ENCODE measurements at places on chromosomes 7 and 10.

DNA sequence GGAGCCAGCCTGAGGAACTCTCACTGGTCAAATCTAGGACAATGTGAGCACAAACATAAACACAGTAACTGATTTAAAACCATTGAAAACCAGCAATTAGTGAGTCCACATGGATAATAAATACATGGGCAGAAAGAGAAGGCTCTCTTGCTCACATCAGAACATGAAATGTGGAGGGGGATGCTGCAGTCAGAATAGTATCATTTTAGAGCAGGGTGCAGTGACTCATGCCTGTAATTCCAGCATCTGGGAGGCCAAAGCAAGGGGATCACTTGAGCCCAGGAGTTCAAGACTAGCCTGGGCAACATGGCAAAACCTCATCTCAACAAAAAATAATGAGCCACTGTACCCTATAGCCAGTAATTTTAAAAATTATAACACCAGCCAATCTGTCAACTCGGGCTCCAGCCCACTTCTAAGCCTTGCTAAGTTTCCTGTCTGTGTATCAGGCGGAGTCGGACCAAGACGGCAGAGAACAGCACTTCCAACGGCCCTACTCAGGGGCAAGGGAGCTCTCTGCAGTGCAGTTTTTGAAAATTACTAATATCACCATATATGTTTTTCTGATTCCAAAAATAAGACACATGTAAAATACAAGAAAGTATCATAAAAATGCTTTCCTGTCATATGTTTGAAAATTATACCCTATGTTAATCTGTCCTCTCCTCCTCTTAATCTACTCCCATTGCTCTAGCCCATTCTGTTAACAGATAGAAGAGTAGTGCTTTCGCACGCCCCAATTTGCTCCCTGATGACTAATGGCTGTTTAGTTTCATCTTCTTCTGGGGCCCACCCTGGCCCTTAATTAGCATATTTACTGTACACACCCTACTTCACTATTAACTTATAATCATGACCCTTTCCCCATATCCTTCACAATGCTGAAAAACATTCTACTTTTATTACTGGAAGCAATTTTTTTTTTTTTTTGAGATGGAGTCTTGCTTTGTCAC is 17.1 kb downstream of the URGCP start:
- peak; percentile 68 for DNase-seq

- DNase-seq, result no peak
Measured at GRCh38 chr10:113450046-113450804, 102.6 kb upstream of the HABP2 start.

DNA sequence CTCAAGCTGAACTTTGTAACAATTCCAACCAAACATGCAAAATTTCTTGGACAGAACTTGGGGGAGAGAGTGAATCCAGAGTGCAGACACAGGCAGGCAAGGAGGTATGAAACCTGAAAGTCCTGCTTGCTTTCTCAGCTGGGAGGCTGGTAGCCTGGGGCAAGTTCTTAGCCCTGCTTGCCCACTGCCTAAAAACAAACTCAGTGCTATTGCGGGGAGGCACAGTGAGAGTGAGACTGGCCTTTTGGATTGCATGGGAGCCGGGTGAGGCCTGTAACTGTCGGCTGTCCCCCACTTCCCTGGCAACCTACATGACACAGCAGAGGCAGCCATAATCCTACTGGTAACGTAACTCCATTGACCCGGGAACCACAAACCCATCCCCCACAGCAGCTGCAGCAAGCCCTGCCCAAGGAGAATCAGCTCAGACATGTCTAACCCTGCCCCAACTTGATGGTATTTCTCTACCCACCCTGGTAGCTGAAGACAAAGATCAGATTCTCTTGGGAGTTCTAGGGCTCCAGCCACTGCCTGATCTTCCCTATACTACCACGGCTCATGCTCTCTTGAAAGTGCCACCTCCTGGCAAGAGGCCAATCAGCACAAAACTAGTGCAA is 663.6 kb downstream of the GRM8 start:
- no peak for DNase-seq

DNA sequence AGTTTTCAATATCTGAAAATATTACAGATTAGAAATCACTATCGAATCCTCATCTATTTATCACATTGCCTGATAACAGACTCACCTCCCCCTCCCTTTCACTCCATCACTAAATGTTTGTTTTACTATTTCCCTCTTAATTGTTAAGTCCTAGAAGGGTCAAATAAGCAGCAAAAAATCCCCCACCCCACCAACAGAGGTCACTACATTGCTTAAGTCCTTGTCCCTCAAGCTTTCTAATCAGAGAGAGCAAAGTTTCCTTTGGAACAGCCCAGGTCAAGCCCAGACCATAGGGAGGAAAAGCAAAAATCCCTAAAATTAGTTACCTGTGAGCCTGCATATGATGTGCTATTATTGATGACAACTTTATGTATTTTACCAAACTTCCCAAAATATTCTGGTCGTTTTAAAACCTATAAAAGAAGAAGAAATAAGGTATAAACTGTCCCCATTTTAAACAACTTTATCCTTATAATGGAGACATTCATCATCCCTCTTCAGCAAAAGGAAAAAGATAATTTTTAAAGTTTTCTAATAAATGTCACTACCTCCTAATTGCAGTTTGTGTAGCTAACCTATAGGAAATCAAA is 95.0 kb downstream of the CNOT4 start:
- DNase-seq, result peak; percentile 61

GRCh38 chr10:117568334-117568733 is 25.8 kb downstream of the EMX2 start:
- DNase-seq, result no peak

- no peak for DNase-seq
Measured at GRCh38 chr10:86207226-86207625, 159.4 kb downstream of the GRID1 start.

DNA sequence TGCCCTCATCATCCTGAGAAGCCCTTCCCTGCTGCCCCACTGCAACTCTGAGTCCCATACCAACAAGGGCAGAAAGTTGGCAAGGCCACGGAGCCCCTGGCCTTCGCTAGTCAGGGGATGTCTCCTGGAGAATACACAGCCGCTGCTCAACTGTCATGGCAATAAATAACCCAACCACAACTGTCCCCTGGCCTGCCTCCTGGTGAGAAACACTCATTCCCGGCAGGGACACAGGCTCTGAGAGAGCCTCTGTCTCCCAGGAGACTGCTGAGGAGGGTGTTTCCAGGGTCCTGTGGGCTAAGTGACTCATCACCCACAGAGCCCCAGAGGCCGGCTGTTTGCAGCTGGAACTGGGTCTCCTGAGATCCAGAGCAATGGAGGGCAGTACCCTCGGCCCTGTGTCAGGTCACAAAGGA is 354.1 kb downstream of the TNS3 start:
- DNase-seq, result no peak

GRCh38 chr7:11709196-11709595 is 122.8 kb downstream of the THSD7A start:
- DNase-seq, result no peak

DNA sequence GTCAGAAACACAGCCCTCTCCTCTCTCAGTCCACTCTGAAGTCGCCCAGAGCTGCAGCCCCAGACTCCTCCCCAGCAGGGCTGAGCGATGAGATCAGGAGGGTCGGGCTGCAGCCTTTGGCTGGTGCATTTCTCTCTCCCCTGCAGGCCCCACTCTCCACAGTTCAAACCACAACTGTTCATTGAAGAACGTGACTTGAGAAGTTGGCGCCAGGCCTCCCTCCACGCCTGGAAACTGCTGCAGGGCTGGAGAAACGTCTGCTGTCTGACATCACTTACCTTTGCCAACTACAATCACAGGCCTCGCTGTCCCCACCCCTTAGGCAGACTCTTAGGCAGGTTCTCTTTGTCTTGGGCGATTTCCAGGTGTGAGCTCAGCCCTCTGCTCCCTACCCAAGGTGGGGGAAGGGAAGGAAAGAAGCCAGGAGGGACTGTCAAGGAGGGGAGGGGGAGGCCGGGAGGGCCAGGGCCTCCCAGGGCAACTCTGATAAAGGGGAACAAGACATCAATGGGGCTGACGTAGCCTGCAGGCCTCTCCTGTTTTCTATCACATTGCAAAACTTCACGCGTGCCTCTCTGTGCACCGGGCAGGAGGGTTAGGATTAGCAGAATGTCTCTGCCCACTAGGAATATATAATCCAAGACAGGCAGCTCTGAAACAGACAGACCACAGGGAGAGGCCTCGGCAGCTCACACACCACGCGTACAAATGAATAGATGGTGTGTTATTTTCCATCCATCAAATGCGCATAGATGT is 32.7 kb downstream of the CALML5 start:
- DNase-seq, result no peak

DNA sequence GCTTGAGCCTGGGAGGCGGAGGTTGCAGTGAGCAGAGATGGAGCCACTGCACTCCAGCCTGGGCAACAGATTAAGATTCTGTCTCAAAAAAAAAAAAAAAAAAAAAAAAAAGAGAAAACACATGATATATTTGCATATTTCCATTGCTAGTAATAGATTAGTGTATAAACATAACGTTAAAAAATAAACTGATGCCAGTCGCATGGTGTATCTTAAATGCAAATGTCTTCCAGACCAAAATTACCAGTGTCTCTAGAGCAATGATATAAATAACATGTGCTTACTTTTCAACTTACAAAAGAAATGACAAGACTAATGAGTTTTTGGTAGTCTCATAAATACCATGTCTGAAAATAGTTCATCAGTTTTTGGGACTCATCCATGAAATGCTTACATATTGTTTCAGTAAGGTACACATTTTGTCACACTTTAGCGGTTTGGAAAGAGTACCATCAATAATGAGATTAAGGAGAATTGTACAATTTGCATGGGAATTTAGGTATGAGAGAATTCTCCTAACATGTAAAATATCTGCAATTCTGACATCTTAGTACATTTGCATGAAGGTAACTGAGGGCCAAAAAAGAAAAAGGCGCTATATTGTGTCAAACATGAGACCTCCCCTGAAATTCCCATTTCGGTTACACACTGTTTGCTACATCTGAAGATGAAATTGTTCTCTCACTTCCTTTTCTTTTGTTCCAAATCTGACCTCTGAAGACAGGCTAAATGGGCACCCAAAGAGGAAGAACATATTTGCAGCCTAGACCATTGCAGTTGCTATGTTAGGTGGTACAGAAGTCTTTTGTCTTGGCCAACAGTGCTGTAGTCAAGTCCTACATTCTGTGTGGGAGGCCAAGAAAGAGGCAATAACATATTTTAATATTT is 51.5 kb upstream of the PIP4K2A start:
- DNase-seq, result no peak

DNA sequence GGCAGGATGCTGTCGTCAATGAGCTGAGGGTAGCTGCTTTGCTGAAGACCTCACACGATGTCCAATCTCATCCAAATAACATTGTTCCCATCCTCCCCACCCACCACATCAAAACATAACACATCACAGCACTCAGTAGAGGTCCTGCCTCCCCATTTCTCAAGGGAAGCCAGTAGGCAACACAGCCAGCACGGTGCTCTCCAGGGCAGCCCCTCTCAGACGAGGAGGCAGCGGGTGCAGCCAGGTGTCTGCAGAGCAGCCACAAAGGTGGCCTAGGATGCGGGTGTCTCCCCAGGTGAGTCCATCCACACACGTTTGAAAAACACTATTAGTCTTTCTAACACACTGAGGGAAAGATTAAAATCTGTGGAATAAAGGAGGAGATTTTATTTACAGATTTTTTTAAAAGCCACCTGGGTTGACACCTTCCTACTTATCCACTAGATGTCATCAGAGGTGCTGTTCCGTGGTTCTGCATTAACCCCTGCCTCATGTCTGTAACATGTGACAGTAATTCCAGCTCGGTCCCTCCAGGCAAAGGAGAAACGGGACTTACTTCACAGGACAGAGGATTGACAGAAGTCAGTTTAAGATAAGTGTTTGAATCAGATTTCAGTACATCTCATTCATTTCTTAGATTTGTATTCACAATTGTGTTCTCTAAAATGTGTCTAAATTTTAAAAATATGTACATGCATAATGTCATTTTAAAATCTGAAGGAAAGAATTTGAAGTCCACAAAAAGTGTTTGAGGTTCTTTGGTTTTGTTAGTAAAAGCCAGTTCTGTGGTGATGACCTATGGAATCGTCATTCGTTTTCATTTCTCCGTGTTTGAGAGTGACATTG is 68.0 kb downstream of the LANCL2 start:
- no peak for DNase-seq

- peak; percentile 85 for DNase-seq
Measured at GRCh38 chr10:88986549-88987242, 3.9 kb upstream of the FAS start.

DNA sequence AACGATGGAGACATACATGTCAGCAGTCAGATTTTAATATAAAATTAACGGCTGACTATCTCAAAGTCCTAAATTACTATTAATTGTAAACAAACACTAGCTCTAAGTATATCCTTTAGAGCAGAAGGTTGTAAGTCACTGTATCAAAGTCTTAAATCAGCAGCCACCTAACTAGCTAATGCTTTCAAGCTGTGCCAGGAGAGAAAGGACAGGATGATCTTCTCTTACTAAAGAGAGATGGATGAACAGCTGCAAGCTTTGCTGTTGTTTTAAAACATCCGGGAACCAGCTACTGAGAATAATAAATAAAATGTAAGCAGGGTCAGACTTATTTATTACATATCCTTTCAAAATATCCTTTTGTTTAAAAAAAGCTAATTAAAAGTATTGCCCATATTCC is 24.0 kb upstream of the ABLIM1 start:
- DNase-seq, result no peak

DNA sequence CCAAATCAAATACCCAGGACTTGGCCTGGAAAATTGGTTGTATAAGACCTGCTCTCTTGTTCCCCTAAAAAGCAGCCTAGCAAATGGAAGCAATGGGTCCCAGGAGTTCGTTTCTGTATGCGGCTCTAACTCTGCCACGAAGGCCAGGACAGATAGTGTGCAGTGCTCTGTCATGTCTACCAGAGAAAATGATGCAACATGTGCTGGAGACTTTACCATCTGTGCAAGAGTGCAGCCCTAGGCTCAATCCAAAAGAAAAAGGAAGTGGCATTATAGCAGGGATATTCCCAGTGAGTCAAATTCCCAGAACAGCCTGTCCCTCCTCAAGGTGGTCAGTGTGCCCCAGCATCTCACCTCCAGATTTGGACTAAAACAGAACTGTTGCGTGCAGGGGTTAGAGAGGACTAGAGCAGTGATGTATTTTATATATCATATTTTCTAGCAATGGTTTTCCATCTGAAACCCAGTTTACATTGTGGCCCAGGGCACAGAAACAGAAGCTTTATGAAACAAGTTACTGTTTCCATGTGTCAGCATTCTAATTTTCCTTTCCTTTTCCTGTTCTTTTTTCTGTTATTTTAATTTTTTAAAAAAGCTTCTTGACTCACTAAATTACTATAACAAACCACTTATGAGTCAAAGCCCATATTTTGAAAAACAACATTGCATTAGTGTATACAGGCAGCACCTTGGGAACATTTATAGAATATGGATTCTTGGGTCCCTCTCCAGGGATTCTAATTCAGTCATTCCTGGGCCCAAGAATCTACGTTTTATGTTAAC is 311.2 kb downstream of the RNLS start:
- DNase-seq, result no peak

GRCh38 chr10:111017098-111017497 is 59.7 kb upstream of the ADRA2A start:
- DNase-seq, result no peak

- DNase-seq, result no peak
Measured at GRCh38 chr7:38372290-38372689, 98.9 kb upstream of the TARP start.

- DNase-seq, result no peak
Measured at GRCh38 chr10:101107771-101108170, 23.3 kb upstream of the TLX1 start.

All from hematopoietic multipotent progenitor cell treated with erythropoietin and hydrocortisone succinate and interleukin-3 and kit ligand, for 15 days (in vitro differentiated cells).